Placental pericyte (primary cell): ENCODE measurements at places on chromosomes 5 and 9. TPM values are rescaled to one million over a fixed set of nuclear protein-coding genes. Genes with fewer than 3 reads are reported as not detected.

Gene SPINK4
- total RNA-seq = 1.3 and 1.8 TPM in 2 replicates

Gene DEPDC1B
- 0.44 and 12.0 TPM in 2 replicates for total RNA-seq

Gene TMEFF1
- 0.88 and 1.6 TPM in 2 replicates for total RNA-seq

Gene DENND1A
- 25.5 and 30.6 TPM in 2 replicates for total RNA-seq

Gene FSTL4
- under 0.01 and 0.14 TPM in 2 replicates for total RNA-seq

Gene AQP7
- total RNA-seq = 0.44 TPM in 1 of 2 replicates, not detected in the other

Gene TAF11L13
- not detected in 2 replicates for total RNA-seq

Gene PTGR1
- 60.3 and 88.4 TPM in 2 replicates for total RNA-seq

Gene RGS14
- 4.7 and 6.6 TPM in 2 replicates for total RNA-seq

Gene AJM1
- total RNA-seq = 1.4 and 2.0 TPM in 2 replicates

Gene GRM6
- total RNA-seq = not detected in 2 replicates

Gene ARHGEF37
- 0.44 and 1.0 TPM in 2 replicates for total RNA-seq

Gene ASPN
- total RNA-seq = 0.44 and 0.57 TPM in 2 replicates

Gene LMBRD2
- total RNA-seq = 20.6 and 20.8 TPM in 2 replicates

Gene RASGRF2
- total RNA-seq = 53.2 and 53.7 TPM in 2 replicates

Gene KIF20A
- 0.66 and 67.7 TPM in 2 replicates for total RNA-seq

Gene ITGA1
- 237 and 283 TPM in 2 replicates for total RNA-seq

Gene PIP5K1B
- total RNA-seq = under 0.01 TPM in 2 replicates

Gene ANKRD34B
- total RNA-seq = not detected in 2 replicates

Gene CTNND2
- not detected in 2 replicates for total RNA-seq

Gene PARP8
- total RNA-seq = 13.9 and 16.9 TPM in 2 replicates

Gene FOXD4L5
- total RNA-seq = 0.14 TPM in 1 of 2 replicates, not detected in the other

Gene SPATA6L
- 0.22 and 0.43 TPM in 2 replicates for total RNA-seq

Gene SNCAIP
- 7.0 and 7.7 TPM in 2 replicates for total RNA-seq

Gene RAB24
- total RNA-seq = 10.7 and 35.5 TPM in 2 replicates

Gene LRRC14B
- not detected in 2 replicates for total RNA-seq

Gene ADGRV1
- total RNA-seq = 0.14 and 0.66 TPM in 2 replicates

Gene FBP2
- not detected in 2 replicates for total RNA-seq

Gene ATOX1
- 42.4 and 59.3 TPM in 2 replicates for total RNA-seq

Gene SMIM33
- total RNA-seq = under 0.01 TPM in 1 of 2 replicates, not detected in the other

Gene SCGB3A1
- not detected in 2 replicates for total RNA-seq

Gene PFN3
- total RNA-seq = not detected in 2 replicates

Gene PIP5KL1
- total RNA-seq = 1.8 and 2.7 TPM in 2 replicates

Gene IL5
- not detected in 2 replicates for total RNA-seq

Gene SLC2A8
- total RNA-seq = 4.3 and 5.0 TPM in 2 replicates

Gene CDKN2A
- total RNA-seq = 16.9 and 18.5 TPM in 2 replicates

Gene SMIM15
- total RNA-seq = 44.2 and 50.1 TPM in 2 replicates

Gene SPINK13
- total RNA-seq = not detected in 2 replicates

Gene PLPP7
- 4.3 and 5.5 TPM in 2 replicates for total RNA-seq

Gene PHF24
- not detected in 2 replicates for total RNA-seq

Gene GFPT2
- total RNA-seq = 79.0 and 169 TPM in 2 replicates

Gene DRD1
- 0.44 and 0.72 TPM in 2 replicates for total RNA-seq

Gene WNT8A
- total RNA-seq = not detected in 2 replicates

Gene CNTFR
- total RNA-seq = not detected in 2 replicates

Gene TNFSF8
- not detected in 2 replicates for total RNA-seq

Gene PAEP
- total RNA-seq = not detected in 2 replicates

Gene FNBP1
- total RNA-seq = 23.2 and 43.5 TPM in 2 replicates

Gene CDX1
- total RNA-seq = 0.22 and 0.57 TPM in 2 replicates

Gene PCDHA2
- total RNA-seq = under 0.01 TPM in 1 of 2 replicates, not detected in the other

Gene SPATA31A3
- not detected in 2 replicates for total RNA-seq

Gene ACSL6
- total RNA-seq = not detected in 2 replicates

Gene PCDHA10
- under 0.01 and 0.14 TPM in 2 replicates for total RNA-seq

Gene PCDHA13
- total RNA-seq = not detected in 2 replicates

Gene GADD45G
- 0.14 and 2.0 TPM in 2 replicates for total RNA-seq

Gene CD72
- total RNA-seq = 0.43 and 0.66 TPM in 2 replicates

Gene VCAN
- 200 and 945 TPM in 2 replicates for total RNA-seq

Gene IFNA13
- not detected in 2 replicates for total RNA-seq

Gene IQGAP2
- 1.4 and 48.1 TPM in 2 replicates for total RNA-seq

Gene PCDHGC4
- total RNA-seq = 4.4 and 5.0 TPM in 2 replicates

Gene SPOCK1
- 16.0 and 77.5 TPM in 2 replicates for total RNA-seq
